ENCODE measurements at places on chromosomes 5 and 9.

- no peak for DNase-seq
Observed at GRCh38 chr5:23649594-23649993, 142.2 kb downstream of the PRDM9 start.

- no peak for DNase-seq
Observed at GRCh38 chr9:124721109-124721906, 49.8 kb downstream of the NR6A1 start.

DNA sequence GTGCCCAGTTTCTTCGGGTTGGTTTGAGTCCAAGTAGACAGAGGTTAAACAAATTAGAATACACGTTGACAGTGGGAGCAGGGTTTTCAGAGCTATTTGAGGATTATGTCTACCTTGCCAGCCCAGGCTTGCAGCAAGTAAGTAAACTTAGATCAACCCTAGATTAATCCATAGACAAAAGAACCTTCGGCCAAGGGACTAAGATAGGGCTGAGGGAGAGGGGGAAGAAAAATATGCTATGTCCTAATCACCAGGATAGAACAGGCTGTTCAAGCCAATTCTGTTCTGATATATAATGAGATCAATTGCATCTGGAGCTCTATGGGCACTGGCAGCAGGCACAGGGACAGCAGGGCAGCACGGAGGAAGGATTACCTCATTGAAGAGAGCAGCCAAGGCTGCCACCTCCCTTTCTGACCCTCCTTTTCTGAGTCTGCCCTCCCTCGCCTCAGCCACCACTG, 377.7 kb downstream of the PIK3R1 start:
- no peak for DNase-seq

- no peak for DNase-seq
Observed at GRCh38 chr9:79222483-79222882, 349.3 kb upstream of the TLE4 start.

DNA sequence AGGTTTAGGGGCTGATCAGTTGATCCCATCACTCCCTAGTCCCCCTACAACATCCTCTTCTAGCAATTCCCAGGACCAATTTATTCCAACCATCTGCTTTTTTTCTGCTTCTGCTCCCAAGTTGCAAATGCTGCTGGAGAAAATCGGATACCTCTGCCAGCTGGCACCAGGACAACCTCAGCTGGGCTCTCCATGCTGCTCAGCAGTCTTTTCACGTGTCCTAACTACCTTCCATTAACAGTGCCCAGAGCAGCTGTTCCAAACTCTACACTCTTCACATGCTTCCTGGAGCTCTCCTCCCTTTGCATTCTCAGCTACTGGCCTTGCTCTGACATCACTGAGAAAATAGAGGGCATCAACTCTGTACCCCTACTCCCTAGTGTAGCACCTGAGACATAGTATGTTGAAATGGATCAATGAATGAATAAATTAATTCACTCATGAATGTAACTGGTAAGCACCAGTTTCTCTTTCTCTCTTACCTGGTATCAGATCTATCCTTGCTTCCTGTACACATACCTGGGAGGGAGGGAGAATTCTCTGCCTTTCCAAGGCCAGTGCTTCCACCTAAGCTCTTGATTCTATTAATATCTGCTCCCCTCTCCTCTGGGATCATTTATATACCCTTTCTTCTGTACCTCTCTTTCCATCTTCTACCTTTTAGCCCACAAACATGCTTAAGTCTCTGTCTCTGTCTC, 191.0 kb downstream of the RAB3C start:
- no peak for DNase-seq

GRCh38 chr9:82721593-82721992, 341.3 kb downstream of the RASEF start:
- DNase-seq = no peak

GRCh38 chr5:137022043-137022442, 477.1 kb downstream of the SPOCK1 start:
- DNase-seq = no peak

- DNase-seq = no peak
Observed at GRCh38 chr5:196350-196749, 5.1 kb downstream of the LRRC14B start.

DNA sequence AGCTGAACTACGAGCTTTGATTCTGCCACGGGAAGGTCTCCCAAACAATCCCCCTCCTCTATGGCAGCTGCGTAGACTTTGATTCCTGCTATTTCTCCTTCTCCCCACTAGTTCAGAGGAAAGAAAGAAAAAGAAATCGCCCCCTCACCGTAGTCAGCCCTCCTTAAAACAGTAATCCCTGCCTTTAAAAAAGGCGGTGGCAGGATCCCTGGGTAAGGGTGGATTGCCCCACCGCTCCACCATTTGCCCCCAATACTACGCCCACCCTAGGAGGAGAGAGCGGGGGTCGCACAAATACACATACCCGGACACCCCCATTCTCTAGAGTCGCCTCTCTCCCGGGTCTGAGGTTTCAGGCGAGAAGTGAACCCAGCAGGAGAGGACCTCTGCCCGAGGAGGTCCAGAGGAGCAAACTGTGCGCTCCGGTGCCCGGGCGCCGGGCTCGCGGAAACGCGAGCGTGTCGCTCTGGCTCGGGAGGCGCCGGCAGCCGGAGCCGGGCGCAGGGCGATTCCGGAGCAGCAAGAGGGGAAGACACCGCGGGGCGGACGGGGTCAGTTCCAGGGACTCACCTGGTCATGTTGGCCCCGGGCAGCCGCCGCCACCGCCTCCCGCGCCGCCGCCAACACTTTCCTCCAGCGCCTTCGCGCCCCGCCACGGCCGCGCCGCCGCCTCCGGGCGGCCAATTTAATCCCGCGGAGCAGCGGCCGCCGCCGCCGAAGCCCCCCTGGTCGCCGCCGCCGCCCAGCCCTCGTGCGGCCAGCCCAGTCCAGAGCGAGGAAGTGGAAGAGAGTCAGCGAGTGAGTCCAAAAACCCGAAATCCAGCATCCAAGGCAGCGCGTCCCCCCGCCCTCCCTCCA, 1057.7 kb upstream of the DMAC1 start:
- DNase-seq = no peak

DNA sequence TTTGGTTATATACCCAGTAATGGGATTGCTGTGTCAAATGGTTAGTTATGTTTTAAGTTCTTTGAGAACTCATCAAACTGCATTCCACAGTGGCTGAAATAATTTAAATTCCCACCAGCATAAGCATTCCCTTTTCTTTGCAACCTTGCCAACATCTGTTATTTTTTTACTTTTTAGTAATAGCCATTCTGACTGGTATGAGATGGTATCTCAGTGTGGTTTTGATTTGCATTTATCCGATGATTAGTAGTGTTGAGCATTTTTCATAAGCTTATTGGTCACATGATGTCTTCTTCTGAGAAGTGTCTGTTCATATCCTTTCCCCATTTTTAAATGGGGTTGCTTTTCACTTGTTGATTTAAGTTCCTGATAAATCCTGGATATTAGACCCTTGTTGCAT, 435.7 kb upstream of the RIOK2 start:
- no peak for DNase-seq

GRCh38 chr9:96217294-96217707, 84.7 kb downstream of the HSD17B3 start:
- DNase-seq = no peak

- no peak for DNase-seq
Observed at GRCh38 chr5:42656651-42657015, 100.0 kb upstream of the CCDC152 start.

- no peak for DNase-seq
Observed at GRCh38 chr5:89208811-89209210, 325.8 kb upstream of the MEF2C start.

DNA sequence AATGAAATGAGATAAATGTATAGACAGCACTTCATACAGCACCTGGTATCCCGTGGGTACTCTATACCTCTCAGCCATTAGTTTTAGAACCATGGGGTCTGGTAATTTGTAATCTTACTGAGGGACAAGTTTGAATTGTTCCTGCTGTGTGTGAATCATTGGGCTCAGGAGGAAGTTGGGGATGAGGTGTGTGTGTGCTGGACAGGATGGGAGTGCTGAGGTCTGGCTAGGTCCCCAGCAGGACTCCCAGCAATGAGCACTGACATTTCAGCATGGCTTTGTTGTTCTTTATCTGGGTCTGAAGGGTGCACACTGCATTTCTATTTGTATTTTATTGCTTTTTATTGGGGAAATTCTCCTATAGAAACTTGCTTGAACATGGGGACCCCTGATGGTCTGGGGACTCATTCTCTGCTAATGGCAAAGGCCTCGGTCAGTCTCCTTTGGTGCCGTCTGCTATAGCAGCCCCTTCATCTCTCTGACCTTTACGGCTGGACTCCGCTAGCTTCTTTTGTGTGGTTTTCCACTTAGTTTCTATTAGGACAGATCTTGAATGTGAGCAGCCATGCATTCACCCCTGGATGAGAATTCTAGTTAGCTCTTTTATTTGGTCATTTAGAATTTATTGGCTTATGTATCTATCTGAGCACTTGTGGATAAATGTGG, 98.1 kb downstream of the SREK1 start:
- no peak for DNase-seq

DNA sequence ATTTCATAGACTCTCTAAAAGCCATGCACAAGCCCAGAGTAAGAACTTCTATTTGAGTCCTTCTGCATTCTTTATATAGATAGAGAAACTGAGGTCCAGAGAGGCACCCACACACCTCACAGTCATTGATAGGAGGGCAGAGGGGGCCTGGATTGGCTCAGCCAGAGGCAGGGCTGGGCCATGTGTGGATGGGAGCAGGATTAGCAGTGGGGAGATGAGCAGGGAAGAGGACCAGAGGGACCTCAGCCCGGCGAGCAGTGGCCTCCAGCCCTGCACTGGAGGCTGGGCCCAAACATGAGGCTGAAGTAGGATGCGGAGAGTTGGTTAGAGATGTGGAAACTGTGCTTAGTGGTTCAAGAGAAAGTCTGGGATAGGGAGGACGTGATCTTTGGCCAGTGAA, 34.0 kb downstream of the PPARGC1B start:
- DNase-seq = no peak

DNA sequence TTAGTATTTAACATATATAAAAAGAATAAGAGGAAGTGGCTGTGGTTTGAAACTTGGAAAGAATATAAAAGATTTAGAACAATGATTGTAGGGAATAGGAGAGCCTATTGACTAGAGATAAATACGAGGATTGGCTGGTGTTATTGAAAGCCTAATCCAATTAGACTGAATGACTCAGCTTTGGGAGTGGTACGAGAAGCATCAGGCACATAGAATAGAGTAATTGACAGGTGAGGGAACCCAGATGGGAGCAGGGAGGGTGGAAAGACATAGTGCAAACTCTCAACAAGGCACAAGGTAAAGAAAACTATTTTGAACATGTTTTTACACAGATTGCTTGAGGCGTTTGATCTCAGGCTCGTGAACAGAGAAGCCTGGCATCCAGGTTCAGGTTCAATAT, 338.9 kb upstream of the KLF9 start:
- DNase-seq = no peak

DNA sequence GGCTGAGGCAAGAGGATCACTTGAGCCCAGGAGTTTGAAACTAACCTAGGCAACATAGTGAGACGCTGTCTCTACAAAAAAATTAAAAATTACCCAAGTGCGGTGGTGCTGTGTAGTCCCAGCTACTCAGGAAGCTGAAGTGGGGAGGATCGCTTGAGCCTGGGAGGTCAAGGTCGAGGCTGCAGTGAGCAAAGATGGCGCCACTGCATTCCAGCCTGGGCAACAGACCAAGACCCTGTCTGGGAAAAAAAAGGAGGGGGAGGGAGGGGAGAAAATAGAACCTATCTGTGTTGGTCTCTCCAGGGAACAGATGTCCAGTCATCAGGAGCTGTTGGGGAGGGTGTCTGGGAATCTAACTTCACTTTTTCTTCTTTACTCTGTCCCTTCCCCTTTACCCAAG, 24.3 kb downstream of the MAT2B start:
- DNase-seq = no peak

DNA sequence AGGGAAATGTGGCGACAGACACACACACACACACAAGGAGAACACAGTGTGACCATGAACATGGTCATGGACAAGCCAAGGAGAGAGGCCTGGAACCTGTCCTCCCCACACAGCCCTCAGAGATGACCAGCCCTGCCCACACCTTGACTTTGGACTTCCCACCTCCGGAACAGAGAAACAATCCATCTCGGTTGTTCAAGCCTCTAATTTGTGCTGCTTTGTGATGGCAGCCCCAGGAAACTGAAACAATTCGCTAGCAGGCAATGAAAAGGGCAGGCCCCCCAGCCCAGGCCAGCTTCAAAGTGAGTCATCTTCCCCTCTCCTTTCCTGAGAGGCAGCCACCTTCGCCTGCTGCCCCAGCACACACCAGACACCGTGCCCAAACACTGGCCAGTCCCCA, 47.7 kb downstream of the NSUN2 start:
- DNase-seq = no peak

GRCh38 chr5:148791696-148792095, 34.7 kb upstream of the ADRB2 start:
- no peak for DNase-seq

DNA sequence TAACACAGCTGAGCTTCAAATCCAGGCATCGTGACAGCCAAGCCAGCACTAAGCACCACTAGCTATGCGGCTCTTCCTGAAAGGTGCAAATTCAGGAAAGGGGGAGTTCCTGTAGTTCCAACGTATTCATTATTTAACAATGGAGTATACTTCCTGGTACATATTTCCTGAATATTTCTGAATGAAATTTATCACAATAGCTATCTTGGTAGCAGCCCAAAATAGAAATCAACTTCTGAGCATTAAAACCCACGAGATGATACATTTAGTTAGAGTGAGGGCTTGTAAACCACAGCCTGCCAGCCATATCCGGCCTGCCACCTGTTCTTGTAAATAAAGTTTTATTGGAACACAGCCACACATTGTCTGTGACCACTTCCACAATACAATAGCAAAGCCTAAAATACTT, 109.7 kb upstream of the RETREG1 start:
- DNase-seq = no peak

- DNase-seq = peak; percentile 55
Observed at GRCh38 chr5:139394123-139394653, 716 bp downstream of the PROB1 start.

- no peak for DNase-seq
Observed at GRCh38 chr9:18167733-18168132, 306.2 kb upstream of the ADAMTSL1 start.

- DNase-seq = no peak
Observed at GRCh38 chr5:73292816-73293459, 119.9 kb downstream of the TMEM174 start.

GRCh38 chr9:34227445-34227844, 48.6 kb downstream of the UBAP1 start:
- no peak for DNase-seq

DNA sequence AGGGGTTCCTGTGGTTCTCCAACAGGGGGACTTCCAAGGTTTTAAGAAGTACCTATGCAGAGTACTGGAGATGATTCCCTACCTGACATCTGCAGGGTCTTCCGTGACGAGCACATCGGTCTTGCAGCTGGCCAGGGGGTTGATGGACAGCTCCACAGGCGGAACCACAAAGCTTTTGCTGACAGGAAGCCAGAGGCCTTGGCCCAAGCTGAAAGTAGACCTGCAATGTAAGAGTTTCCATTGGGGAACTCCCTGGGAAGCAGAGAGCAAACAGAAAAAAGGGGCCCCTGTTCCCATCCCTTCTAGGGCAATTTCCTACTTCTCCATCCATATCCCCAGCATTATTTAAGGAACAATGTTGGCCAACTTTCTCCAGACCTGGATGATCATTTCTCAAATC, 288.0 kb downstream of the TRIM32 start:
- DNase-seq = no peak

Measured in effector CD4-positive, alpha-beta T cell (primary cell).